ENCODE measurements at places on chromosomes 2 and 18.

DNA sequence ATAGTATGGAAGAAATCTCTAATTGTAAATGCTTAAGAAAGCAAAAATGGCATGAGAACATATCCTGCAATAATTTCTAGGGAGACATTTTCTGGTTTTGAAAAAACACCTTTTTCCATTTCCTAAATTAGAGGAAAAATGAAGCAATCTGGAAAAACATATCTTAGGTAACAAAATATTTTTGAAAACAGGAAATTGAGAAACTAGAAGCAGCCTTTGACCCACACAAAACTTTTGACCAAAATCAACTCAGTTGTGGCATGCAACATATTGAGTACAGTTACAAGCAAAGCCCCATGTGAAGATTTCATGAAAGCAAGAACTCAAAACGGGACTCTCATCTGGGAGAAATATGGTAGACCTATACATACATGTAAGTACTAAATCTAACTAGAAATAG is 28.6 kb upstream of the CHAC2 start:
- DNase-seq, result no peak

GRCh38 chr2:96156011-96156820 is 11.0 kb upstream of the DUSP2 start:
- DNase-seq, result no peak

GRCh38 chr2:5140347-5140746 is 551.8 kb upstream of the SOX11 start:
- no peak for DNase-seq

DNA sequence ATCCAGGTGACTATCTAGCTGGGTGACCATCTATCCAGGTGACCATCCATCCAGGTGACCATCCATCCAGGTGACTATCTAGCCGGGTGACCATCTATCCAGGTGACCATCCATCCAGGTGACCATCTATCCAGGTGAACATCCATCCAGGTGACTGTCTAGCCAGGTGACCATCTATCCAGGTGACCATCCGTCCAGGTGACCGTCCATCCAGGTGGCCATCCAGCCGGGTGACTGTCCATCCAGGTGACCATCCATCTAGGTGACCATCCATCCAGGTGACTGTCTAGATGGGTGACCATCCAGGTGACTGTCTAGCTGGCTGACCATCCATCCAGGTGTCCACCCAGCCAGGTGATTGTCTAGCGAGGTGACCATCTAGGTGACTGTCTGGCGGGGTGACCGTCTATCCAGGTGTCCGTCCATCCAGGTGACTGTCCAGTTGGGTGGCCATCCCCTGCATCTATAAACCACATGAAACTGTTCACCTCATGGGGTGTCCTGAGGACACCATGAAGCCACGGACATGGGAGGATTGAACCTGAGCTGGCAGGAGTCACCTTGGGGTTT is 305.3 kb downstream of the NDUFA10 start:
- no peak for DNase-seq

DNA sequence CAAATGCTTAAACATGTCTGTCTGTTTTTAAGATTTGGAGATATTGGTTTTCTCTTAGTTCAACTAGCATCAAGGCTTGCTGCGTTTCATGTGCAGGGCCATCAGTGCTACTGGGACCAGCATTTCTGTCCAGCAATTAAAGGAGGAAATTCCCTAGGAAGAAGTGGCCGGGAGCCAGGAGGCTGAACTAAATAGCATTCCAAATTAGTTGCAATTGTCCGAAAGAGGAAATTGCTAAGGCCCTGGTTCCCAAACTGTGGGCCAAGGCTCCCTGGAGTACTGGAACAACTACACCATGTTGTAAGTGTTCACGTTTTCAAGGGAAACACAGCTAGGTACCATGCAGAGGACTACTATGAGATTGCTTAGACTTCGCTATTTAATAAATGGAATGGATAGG is 257.9 kb downstream of the PTPRM start:
- no peak for DNase-seq

DNA sequence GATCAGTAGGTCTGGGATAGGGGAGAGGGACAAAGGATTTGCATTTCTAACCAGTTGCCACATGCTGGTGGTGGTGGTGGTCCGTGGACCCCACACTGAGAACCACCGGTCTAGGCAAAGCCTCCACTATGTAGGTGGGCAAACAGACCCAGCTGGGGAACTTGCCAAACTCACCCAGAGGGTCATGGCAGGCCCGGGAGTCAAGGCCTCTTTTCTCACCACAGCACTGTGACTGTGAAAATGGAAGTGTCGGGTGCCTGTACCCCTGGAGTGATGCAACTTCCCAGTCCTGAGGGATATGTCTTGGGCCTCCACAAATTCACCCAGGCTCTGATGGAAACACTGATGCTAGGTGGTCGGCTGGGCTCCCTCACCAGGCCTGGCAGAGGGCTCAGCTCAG is 101.2 kb upstream of the SMAD2 start:
- no peak for DNase-seq

DNA sequence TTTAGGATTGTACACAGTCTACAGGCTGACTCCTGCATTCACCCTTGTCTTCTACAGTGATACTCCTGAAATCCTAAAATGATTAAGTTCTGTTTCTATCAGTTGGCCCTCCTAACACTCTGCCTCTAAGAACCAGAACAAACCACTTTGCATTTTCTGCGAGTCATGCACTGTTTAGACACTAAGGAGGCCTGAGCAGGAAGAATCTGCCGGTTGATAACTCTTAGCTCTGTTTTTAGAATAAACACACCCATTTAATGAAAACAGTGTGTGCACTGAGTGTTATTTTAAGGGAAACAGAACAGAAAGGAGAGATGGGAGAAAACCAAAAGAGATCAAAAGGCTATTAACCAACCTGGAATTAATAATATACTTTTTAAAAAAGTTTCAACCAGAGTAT is 22.9 kb upstream of the SSB start:
- peak; percentile 30 for DNase-seq

DNA sequence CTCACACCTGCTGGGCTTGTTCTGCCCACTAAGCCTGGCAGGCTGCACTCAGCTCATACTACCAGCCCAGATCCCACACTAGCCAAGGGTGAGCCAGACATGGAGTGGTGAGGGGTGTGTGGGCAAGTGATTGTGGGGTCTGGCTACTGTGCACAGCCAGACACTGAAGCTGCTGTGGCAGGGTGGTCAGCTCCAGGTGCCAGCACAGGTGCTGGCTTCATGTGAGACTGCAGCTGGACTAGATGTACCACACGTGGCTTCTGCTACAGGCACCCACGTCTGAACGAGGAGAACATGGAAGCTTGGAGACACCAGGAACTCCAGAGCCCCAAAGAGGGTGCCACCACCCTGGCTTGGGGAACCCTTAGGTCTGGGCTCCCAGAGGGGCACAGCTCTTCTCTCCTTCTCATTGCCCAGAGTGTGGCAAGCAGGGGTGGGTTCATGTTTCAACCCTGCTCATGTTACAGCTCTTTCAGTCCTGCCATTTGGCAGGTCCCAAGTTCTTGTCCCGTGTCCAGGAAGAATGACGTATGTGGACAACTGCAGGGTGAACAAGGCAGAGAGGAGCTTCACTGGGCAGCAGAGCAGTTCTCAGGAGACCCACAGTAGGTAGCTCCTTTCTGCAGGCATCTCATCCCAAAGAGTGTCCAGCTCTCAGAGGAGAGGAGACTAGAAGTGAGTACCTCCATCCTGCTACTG is 1624.2 kb upstream of the TMEFF2 start:
- no peak for DNase-seq

DNA sequence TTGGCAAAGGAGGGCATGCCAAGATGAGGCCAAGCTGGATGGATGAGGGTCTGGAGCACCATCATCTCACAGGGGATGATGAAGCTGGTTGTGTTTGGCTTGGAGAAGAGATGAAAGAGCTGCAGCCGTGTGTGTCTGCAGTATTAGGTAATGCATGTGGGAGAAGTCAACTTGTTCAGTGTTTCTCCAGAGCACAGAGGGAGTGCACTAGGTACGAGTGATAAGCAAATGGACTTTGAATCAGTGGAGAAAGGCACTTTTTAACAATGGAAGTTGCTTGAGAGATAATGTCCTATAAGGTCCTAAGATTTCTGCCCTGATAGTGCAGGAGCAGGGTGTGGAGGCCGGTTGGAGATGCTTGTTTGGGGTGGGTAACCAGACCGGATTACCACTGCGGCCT is 36.0 kb downstream of the SLC14A2 start:
- DNase-seq, result no peak

GRCh38 chr2:187136646-187137045 is 287.7 kb upstream of the ZSWIM2 start:
- DNase-seq, result no peak

GRCh38 chr2:217854684-217855420 is 147.9 kb downstream of the TNS1 start:
- DNase-seq, result no peak

- DNase-seq, result no peak
These were observed 211.4 kb upstream of the GYPC start for GRCh38 chr2:126444512-126444911.

DNA sequence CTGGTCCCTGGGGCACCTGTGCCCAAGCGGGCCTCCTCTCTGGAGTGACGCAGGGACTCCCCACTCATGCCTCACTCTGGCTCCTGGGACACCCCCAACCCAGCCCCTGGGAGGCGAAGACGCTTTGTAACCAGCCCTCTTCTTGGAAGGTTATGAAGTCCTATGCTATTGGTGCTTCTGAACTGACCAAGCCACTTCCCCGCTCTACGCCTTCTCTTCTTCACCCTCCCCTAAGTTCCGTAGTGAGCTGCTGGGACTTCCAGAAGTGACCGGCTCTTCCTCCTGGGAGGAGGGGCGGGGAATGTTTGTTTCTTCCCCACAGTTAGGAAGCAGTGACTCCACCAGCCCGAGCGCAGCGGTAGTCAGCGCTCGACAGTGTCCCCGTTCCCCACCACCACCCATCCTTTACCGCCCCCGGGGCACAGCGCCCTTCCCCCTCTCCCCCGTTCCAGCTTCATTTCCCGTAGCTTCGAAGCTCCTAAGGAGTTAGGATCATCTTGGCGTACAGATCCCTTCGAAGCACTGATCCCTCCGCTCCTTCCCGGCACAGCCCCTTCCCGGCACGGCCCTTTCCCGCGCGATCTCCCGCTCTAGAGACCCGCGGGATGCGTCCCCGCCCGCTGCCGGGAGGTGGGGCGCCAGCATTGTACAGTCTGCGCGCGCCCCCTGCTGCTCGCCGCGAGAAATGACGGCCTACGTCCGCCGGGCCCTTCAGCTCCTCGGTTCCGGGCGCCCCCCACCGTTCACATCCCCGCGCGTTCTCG is 25.3 kb upstream of the NOTO start:
- no peak for DNase-seq

DNA sequence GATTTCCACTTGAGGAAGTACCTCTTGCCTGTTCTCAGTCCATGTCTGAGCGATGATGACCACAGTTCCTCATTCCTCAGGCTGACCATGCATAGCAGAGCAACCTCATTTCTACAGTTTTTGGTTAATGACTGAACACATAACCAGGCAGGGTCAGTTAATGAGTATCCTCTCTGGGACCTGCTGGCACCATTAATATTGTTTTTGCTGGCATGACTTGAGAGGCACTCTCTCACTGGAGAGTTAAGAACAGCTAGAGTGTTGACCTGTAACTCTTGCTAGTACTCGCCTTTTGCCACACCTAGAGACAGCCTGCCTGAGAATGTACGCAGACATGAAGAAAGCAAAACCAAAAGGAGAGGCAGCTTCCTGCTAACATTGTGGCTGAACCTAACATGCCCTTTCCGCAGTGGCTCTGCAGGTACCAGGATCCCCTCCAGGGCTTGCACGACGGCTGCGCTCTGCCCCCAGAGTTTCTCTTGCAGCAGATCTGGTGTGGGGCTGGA is 23.9 kb downstream of the PECR start:
- DNase-seq, result peak; percentile 51

GRCh38 chr2:30422444-30423040 is 24.5 kb upstream of the LCLAT1 start:
- no peak for DNase-seq

- DNase-seq, result no peak
These were observed 52.8 kb downstream of the RPL37A start for GRCh38 chr2:216551234-216552068.

GRCh38 chr2:225920621-225921220 is 521.2 kb downstream of the NYAP2 start:
- peak; percentile 39 for DNase-seq

- no peak for DNase-seq
These were observed 232.0 kb downstream of the SH3BP4 start for GRCh38 chr2:235183786-235184185.

GRCh38 chr2:63587814-63588384 is 378 bp downstream of the WDPCP start:
- DNase-seq, result no peak

DNA sequence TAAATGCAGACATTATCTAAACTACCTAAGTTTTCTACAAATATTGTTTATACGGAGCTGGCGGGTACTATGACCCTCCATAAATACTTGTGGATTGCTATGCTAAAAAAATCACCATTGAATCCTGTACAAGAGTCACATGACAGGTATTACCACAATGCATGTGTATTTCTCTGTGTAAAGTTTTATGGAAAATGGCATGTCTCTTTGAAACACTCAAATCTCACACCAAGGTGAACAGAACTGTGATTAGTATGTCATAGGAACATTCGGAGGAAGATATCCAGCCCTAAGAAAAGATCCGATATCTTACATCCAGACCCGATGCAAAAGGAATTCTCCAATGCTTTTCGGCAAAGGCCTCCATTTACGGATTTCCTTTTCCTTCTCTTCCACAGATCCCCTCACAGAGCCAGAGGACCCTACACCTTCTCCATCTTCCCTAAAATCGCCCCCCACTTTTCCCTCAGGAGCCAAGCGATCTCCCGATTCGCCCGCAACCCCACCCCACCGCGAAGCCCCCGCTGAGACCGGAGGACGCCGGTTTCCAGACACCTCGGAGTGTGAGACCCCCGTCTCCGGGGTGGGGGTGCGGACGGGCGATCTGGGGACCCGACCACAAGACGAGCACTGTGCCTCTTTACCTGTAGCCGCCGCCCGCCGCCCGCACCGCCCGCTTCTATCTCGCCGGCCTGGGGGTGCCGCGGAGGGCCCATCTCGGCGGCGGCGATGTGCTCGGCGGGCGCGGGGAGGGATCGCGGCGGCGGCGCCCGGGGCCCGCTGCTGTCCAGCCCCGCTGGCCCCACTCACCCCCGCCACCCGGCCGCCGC is 1.2 kb downstream of the SAP130 start:
- no peak for DNase-seq

DNA sequence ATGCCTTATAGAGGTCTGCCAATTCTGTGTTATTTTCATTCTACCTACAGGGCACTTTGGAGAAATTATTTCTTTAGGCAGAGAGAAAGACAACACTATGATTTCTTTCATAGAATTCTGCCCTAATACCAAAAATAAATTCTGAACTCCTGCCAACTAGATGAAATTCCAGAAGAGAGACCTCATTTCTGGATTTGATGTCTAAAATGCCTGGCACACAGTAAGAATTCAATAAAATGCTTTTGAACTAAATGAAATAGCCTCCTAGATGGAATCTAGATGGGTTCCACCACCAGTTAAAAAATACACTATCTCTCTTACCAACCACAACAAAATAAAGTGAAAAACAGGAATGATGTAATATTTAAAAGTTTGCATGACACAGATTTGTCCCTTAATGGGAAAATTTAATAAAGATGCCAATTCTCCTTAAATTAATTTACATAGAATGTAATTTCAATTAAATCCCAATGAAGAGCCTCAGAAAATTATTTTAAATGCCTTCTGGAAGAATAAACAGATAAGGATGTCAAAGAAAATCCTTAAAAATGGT is 75.0 kb downstream of the OSBPL1A start:
- peak; percentile 41 for DNase-seq

- no peak for DNase-seq
These were observed 115.9 kb upstream of the SYT4 start for GRCh38 chr18:43393174-43393573.

GRCh38 chr2:28360058-28360717 is 32.5 kb upstream of the FOSL2 start:
- DNase-seq, result no peak

- no peak for DNase-seq
These were observed 41.1 kb downstream of the CPO start for GRCh38 chr2:206980413-206980812.

- DNase-seq, result no peak
These were observed 84.9 kb downstream of the SCN1A start for GRCh38 chr2:166042768-166043390.
